Activated gamma-delta T cell treated with Interleukin-2 at 50 U/mL for 16 hours (primary cell): ENCODE measurements at places on chromosomes 4 and X.

- no peak for DNase-seq
These were observed 390.3 kb downstream of the SPRY1 start for GRCh38 chr4:123786920-123787319.

DNA sequence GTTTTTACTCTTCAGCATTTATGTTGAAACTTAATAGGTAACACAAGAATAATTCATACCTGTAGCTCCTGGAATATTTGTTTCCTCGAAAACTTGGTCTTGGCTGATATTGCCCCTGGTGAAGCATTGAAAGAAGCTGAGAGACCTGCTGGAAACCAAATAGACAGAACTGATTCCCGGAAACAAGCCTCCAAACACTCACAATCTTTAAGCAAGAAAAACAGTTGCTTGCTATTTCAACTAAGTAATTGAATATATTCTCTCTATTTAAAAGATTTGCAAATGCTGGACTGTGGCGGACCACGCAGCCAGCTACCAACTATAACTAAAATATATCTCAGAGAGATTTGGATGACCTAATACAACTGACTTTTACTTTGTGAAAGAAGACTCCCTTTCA is 3.6 kb downstream of the PCDH18 start:
- DNase-seq: no peak

DNA sequence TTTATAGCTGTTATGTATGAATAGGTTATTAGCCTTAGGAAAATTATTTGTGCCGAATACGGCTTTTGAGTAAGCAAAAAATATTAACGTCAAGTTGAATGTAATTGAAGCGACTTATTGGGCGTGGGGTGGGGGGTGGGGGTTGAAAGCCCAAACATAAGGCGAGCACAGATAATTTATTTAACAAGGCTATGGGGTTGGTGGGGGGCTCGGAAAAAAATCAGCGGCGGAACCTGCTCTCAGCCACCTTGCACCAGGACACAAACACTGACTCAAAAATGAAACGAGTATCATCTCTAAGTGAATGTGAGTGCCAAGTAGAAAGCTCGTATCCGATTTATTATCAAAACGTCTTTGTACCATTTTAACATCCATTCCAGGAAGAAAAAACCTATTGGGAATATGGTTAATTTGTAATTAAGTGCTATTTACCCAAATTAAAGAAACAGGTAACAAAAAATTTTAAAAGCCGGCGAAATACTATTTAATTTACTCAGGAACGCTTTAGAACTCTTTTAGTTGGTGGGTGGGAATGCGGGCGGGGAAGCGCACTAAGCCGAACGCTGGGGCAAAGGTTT is 902 bp upstream of the LARP1B start:
- DNase-seq: no peak

- no peak for DNase-seq
These were observed 242.9 kb downstream of the DCLK2 start for GRCh38 chr4:150321113-150321512.

DNA sequence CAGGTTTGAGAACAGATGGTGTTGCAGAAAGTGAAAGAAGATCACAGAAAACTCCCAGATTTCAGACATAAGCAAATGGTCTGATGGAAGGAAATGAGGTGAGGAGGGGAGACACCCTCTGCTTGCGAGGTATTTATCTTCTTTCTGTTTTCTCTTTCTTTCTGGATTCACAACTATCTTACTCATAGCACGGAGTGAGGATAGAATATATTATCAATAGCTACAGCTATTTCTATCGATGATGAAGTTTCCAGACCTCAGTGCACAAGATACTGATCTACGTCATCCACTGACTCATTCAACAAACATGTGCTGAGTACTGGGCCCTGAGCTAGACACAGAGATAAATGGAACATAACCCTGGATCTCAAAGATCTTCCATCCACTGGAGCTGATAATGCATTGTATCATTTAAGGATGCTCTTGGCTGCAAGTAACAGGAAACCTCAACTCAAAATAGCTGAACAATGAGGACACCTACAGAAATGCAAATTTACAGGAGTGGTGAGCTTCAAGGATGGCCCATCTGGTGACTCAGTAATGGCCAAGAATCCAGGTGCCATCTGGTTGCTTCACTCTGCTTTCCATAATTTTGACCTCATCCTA is 21.2 kb downstream of the SLC2A9 start:
- DNase-seq: no peak

DNA sequence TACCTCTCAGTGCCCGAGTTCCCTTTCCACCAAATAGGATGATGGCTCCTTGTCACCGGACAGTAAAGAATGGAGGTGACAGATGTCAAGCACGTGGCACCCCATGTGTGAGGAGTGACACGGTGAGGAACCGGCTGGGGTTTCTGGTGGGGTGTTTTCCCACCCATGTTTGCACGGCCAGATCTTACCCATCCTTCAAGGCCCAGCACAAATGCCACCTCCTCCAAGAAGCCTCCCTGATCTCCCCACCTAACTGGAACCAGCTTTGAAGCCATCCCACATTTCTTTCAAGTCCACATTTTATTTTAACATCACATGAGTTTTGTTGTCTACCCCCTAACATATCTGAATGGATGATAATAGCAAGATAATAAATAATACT is 63.0 kb downstream of the WFS1 start:
- no peak for DNase-seq

- DNase-seq: no peak
These were observed 55.9 kb upstream of the HGFAC start for GRCh38 chr4:3385711-3386420.

DNA sequence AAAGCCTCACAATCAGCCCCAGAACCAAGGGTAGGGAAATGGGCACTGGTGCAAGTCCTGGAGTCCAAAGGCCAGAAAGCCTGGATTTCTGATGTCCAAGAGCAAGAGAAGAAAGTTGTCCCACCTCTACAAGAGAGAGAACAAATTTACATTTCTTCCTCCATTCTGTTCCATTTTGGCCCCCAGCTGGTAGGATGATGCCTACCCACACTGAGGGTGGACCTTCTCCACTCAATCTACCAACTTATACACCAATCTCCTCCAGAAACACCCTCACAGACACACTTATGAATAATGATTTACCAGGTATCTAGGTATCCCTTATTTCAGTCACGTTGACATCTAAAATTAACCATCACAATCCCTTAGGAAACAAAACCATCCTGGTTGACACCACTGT is 367.8 kb upstream of the GRIA3 start:
- no peak for DNase-seq

DNA sequence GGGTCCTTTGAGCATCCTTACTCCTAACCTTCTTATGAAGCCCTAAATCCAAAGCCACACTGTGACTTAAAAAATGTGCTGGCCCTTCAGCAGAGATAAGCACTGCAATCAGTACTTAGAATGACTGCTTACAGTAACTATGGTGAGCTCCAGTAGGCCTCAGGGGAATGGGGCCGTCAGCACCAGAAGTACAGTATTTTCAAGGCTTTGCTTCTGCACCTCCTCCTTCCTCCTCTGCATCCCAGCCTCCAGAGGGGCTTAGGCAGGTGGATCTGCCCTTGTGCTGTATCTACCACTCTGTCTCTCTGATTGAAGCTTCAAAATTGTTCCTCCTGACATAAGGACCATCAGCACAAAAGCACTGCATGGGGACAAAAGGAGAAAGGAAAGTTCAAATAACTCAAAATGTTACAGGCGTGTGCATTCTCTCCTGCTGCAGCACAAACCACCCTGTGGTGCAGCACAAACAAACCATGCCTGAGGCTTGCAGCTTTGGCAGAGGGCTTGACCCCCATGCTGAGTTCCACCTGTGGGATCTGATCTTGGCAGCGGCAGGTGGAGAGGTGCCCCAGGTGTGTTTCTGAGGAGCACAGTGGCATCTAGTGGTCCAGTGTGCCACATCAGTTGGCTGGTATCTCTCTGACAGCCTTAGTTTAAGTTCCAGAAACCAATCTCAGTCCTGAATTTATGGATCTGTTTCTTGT is 164.7 kb downstream of the SOWAHB start:
- DNase-seq: no peak

- DNase-seq: no peak
These were observed 414.5 kb downstream of the PRDM5 start for GRCh38 chr4:120508036-120508435.

DNA sequence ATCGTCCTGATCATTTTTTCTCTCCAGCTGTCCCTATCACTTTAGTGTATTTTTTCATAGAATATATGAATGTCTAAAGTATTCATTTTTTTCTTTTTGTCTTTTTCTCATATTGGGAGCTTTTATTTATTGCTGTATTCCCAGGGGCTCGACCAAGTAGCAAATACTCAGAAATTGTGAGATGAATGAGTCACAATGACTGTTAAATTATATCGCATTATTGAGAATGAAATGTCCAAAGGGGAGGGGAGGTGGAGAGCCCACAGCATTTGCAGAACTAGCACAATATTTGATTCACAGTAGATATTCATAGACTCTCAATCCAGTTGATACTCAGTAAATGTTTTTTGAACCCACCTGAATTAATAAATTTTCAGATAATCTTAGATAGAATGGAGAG is 543.6 kb upstream of the FAM241A start:
- DNase-seq: no peak

DNA sequence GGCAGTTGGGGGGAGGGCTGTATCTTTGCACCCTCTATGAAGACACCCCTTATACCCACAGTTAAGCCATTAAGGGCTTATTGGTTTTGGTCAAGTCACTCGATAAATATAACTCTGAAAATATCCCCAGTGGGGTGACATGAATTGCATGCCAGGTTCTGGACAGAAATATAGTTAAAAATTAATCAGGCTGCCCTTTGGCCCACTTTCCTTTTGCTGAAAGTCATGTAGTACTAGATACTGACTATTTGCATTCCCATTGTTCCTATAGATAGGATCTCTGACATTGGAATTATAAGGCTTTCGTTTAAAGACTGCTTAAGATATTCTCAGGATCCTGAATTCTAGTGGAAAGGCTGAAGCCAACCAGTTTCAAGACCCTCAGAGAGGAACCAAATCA is 43.5 kb upstream of the LAMP2 start:
- DNase-seq: no peak

- DNase-seq: no peak
These were observed 84.5 kb upstream of the NKX1-1 start for GRCh38 chr4:1490654-1491327.

DNA sequence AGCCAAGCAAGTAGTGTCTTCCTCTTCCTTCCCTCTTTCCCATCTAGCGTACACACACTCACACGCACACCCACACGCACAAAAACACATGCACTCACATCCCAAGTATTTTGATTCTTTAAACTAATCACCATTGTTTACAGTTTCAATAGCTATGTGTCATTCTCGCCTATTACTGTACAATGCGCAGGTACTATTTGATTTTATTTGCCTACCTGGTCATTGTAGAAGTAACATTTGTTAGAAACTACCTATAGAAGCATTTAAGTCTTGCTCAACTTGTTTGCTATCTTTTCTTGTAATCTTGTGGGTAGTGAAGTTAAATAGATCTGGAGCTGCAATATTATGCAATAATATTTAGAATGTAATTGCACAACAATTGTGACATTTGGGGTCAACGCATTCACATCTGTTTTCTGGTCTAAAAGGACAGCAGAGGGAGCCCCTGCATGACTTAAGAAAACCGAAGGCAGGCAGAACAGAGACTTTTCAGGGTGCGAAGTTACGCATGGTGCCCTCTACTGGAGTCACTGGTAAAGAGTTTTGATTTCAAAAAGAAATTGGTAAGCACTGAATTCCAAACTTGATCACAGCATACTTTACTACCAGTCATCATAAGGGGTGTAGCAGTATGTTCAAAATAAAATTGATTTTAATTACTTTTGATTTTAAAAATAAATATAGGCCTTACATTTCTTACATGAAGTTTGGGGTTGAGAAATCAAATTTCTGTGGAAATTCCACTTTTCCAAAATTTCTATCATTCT is 503.3 kb upstream of the FAM241A start:
- no peak for DNase-seq

DNA sequence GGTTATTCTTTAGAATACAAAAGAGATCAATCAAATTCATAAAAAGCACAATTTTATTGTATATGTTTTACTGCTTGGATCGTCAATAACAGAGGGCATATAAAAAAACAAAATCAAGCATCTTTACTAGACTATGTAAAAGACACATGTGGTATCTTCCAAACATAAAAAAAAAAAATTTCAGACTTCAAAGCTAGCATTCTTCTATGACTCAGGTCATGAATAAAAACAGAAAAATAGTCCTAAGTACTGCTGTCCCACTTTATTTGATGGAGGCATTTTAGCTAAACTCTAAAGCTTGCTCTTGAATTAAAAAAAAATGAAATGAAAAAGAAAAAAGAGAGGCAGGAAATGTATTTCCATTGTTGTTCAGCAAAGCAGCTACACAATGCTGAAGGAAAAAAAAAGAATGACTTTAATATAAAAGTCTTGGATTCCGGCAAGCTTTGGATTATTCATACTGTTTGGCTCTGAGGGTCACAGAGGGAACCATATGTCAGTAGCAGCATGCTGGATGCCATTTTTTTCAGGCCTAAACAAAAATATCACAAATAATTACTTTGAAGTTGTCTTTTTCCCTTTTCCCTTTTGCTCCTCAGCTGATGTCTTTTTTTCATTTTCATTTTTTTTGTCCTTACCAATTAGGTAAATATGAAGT is 249.1 kb upstream of the DIAPH2 start:
- no peak for DNase-seq

DNA sequence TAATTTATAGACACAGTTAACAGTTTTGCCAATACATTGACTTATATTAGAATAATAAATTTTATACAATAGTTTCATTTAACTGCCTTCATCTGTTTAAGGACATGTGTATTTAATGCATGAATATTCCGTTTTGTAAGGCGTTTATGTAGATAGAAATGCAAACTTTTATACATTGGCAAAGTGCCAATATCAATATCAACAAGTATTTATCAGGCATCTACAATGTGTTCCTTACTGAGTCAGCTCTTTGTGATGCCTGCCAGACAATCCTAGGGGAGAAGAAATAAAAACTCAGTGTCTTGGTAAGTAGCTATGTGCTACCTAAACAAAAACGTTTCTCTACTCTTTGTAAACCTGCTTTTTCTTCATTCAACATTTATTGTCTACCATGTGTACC is 1142.2 kb downstream of the C4orf33 start:
- no peak for DNase-seq

DNA sequence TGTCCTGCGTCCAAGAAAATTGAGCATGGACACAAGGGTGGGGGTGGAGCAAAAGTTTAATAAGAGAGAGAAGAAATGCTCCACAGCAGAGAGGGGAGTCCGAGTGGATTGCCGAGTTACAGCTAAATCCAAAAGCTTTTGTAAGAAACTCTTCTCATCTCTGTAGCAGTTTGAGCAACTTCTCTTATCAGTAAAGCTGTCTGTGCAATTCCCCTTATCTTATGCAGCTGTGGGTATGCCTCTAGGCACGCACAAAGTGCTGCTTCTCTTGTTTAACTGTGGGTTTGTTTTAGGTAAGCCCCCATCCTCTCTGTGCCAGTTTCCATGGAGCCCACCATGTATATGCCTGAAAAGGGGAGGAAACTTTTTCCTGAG is 44.8 kb downstream of the HMGB2 start:
- DNase-seq: no peak

GRCh38 chr4:78863254-78863869 is 75.9 kb downstream of the PAQR3 start:
- DNase-seq: no peak

GRCh38 chrX:73847991-73848390 is 285.0 kb downstream of the CHIC1 start:
- no peak for DNase-seq

- no peak for DNase-seq
These were observed 197.8 kb downstream of the PDGFC start for GRCh38 chr4:156773648-156774357.
